ENCODE measurements at places on chromosomes 7 and 10.

DNA sequence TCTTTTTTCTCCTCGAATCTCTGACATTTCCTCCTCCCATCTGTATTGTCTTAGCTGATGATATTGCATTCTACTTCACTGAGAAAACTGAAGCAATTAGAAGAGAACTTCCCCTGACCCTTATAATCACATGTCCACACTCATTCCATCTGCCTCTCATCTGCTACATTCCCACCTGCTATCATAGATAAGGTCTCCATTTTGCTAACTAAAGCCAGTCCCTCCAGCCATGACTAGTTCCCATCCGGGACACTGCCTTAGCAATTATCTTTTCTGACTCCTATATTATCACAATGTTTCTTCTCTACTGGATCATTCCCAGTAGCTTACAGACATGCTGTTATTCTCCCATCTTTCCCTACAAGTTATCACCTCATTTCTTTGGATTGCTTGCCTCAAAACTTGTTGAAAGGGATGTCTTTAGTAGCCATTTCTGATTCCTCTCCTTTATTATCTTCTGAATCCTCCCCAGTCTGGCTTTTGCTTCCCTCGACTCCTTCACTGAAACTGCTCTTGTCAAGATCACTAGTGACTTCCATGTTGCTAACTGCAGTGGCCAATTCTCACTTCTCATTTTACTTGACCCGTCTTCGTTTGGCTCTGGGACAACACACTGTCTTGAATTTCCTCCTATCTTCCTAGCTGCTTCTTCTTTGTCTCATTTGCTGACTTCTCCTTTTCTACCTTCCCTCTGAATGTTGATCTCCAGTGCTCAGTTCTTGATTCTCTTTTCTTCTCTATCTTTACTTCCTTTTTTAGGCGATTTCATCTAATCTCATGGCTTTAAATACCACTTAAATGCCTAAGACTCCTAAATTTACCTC lies 35.9 kb downstream of the FZD1 start:
- DNase-seq, result no peak

- no peak for DNase-seq
These were observed 13.0 kb downstream of the HNRNPA2B1 start for GRCh38 chr7:26187380-26188205.

DNA sequence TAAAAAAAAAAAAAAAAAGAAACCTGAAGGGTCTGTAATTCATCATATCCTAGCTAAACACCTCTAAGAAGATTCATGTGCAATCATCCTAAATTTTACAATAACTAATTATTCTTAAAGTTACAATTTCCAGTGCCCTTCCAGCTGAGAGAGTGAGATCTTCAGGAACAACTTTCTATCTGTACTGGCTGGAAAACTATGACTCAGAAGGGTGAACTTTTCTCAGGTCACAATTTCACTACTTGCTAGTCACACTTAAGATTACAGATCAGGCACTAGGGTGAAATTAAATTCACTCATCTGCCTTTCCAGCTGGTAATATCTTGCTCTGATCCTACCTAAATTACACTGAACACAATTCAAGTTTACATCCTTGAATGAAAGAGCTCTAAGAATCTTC lies 158.8 kb downstream of the ANK3 start:
- DNase-seq, result no peak

- no peak for DNase-seq
These were observed 9.6 kb upstream of the NUPR2 start for GRCh38 chr7:56125831-56126230.

- DNase-seq, result no peak
These were observed at the start of gene OGDHL for GRCh38 chr10:49761789-49762565. TSS of gene OGDHL (minus strand) at chr10:49762323. CDS start at chr10:49758592, 3,731 bp downstream.

GRCh38 chr10:13003759-13004158 lies 2.2 kb upstream of the CCDC3 start:
- no peak for DNase-seq
